ENCODE measurements at places on chromosomes 5 and 9.

DNA sequence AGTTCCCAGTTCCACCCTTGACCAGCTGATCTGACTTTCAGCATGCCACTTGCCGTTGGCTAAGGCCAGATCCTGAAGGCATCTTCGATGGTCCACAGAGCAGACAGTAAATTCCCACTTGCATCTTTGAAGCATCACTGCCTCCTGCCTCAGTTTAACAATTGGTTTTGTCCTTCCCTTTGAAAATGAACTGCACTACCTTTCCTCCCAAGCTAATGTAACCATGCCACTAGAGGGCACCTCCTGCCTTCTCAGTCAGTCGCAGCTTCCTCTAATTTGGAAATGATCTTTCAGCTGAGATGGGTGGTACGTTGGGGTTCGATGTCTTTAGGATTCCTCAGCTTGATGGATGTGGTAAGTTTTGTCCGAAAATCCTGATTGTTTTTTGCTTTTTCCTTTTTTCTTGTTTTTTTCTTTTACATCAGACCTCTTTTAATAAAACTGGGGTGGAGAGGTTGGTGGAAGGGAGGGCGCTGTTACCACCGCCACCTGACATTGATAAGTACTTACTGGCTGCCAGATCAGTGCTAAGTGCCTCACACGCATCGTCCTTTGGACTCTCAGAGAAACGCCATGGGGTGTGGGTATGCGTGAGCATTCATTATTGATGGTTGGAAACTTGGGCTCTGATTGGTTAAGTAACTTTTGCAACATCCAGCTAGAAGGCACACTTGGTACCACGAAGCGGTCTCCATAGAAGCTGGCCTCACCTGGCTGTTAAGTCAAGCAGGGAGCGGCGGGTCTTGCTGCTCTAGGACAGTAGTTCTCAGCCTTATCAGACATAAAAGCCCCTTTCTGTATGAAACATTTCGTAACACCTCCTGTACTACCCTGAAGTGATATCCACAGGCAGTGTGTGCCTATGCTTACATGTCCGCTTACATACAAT, 16.9 kb downstream of the PTTG1 start:
- peak; percentile 59 for DNase-seq

DNA sequence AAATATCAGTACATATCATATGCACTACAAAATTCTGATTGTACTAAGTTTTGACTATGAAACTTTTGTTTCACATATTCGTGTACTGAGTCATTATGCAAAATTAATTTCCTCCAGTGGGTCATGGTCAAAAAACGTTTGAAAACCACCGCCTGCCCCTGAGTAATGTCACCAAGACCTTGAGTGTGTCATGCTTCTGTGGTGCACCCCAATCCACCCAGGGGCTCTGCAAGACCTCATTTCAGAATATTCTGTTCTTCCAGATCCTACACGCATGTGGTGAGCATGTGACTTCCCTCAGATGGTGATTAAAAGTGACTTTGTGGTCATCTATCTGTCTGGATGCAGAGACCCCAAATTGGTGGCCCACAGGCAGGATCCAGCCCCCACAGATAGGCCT, 31.0 kb downstream of the ABLIM3 start:
- DNase-seq = no peak

GRCh38 chr9:112038017-112038408, 137.1 kb downstream of the SUSD1 start:
- DNase-seq = no peak

- DNase-seq = no peak
Measured at GRCh38 chr5:139458580-139459407, 3.7 kb downstream of the ECSCR start.

DNA sequence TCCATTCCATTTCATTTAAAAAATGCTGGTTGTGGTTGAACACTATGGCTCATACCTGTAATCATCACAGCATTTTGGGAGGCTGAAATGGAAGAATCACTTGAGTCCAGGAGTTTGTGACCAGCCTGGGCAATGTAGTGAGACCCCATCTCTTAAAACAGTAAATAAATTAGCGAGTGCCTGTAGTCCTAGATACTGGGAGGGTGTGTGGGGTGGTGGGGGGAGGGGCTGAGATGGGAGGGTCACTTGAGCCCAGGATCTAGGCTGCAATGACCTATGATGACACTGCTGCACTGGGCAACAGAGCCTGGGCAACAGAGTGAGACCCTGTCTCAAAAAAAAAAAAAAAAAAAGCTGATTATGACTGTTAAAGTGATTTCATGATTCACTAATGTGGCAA, 29.1 kb downstream of the DDX46 start:
- DNase-seq = no peak

- DNase-seq = peak; percentile 16
Measured at GRCh38 chr9:4095484-4095883, 204.4 kb downstream of the GLIS3 start.

DNA sequence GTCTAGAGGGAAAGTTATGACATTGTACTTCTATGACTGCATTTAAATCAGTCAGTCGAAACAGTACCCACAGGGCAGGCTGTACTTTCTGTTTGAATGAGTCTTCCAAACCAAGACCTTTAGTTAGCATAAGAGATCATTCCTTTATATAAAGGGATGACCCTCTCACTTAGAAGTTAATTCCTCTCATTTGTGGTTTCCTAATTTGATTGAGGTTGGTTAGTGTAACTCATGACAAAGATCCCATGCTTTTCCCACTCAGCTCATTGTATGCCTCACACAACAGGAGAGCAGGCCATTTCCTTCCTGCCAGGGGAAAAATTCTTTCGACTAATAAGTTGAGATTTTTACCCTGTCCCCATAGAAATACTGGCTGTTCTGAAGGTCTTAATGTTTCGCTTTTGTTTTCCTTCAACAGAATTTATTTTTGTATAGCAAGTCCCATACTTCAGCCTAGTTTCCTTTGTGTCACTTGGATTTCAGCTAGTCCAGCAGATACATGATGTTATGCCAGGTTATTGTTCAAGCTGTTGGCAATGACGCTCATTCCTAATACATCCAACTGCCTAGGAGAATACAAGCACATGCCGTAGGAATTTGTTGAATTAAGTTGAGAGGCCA, 500.7 kb downstream of the SPATA31D1 start:
- DNase-seq = no peak

DNA sequence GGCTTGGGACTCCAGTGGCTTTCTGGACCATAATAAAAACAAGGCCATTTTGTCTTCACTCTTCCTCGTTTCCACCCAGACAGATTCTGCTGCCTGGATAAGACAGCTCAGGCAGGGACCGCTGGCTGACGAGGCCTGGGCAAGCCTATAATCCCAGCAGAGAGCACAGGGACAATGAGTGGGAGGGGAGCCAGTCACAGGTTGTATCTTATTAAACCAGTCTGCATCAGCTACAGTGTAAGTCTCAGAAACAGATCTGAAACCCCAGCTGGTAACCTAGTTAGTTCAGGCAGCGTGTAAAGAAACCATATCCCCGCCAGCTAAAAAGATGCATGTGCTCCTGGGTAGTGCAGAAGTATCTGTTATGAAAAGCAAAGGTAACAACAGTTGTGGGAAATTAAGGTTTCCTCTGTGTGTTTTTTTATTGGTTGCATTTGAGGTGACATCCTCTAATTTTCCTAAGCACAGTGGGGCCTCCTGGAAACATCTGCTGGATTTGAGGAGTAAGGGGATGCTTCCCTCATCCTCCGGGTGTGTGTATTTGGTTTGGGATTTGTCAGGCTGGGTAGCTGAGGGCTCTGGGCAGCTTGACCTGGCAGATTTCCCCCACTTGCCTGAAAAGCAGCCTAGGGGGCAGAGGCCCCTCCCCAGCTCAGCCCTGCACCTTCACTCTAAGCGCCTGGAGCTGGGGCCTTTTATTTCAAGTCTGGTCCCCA, 15.2 kb upstream of the TAL2 start:
- no peak for DNase-seq

GRCh38 chr9:125397736-125398135, 136.1 kb downstream of the GAPVD1 start:
- DNase-seq = no peak

- DNase-seq = no peak
Measured at GRCh38 chr9:87285183-87285850, 212.3 kb upstream of the DAPK1 start.

- DNase-seq = no peak
Measured at GRCh38 chr9:110465190-110465589, 114.4 kb downstream of the SVEP1 start.

DNA sequence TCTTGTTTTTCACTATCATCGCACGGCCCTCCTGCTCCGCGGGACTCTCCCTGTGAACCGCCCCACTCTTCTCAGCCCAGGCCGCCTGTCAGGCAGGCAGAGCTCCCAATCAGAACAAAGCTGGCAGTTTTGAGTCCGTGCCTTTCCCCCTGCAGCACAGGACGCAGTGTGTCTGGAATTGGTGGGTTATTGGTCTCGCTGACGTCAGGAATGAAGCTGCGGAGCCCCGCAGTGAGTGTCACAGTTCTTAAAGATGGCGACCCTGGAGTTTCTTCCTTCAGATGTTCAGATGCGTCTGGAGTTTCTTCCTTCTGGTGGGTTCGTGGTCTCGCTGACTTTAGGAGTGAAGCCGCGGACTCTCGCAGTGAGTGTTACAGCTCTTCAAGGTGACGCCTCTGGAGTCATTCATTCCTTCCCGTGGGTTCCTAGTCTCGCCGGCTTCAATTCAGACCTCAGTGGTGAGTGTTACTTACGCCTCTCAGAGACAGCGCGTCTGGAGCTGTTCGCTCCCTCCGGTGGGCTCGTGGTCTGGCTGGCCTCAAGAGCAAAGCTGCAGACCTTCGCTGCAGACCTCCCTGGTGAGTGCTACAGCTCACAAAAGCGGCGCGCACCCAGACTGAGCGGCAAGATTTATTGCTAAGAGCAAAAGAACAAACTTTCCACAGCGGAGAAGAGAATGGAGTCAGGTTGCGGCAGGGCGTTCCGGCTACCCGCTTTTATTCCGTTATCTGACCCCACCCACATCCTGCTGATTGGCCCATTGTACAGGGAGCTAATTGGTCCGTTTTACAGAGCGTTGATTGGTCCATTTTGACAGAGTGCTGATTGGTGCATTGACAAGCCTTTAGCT, 7.4 kb downstream of the ZDHHC11B start:
- DNase-seq = no peak

DNA sequence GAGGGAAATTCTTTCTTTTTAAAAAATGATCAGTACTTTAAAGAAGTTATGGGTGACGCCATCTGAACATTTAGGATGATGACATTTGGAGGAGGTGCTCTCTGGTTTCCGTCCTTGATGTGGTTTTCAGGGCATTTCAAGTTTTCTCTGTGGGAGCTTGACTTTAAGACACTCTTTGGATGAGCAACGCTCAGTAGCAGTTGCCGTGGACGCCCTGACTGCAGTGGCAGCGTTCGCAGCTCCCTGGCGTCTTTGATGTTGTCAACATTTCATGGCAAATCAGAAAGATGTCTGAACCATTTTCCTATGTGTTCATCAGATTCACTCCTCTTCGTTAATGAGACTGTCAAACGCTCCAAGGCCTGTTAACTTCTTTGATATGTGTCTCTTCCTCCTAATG, 86.1 kb downstream of the ZNF354C start:
- no peak for DNase-seq

DNA sequence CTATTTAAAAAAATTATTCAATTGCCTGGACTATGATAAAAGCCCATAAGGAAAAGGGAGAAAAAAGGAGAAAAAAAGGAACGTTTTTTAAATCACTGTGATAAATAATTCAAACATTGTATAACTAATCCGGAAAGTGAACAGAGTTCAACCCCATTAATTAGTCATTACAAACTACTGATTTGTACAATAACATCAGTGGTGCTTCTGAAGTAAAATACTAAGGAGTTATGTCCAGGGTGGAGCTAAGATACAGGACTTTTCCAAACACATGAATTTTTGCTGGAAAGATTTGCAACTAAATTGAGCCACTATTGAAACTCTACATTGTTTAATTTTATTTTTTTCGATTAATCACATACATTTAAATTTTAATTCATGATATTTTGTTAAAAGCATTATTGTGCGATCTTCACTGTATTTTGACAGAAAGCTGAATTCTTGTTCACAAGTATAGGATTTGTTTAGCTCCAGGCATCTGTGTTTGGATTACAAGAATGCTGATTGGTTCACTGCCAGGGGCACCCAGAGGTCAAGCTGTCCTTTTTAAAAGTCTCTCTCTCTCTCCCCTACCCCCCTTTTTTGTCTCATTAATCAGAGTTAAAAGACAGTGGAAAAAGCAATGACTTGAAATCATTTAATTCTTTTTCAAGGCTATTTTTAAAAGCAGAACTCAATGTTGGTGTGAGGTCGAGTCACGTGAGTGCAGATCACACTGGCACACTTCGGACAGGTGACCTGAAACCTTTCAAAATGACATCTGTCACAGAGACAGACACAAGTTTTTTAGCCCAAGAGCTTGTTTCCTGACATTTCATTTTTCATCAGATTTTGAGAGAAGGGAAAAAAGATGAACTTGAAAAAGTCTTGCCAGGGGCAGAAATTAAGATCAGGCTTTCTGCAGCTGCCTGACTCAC, 387.3 kb downstream of the NR2F1-AS1 start:
- no peak for DNase-seq

GRCh38 chr9:7370381-7370780, 429.2 kb downstream of the DMAC1 start:
- DNase-seq = no peak

GRCh38 chr5:128213340-128213739, 129.8 kb downstream of the SLC12A2 start:
- peak; percentile 32 for DNase-seq

GRCh38 chr9:137589441-137590122, 730 bp downstream of the ZMYND19 start:
- no peak for DNase-seq

- DNase-seq = no peak
Measured at GRCh38 chr5:41503310-41503709, 7.1 kb downstream of the PLCXD3 start.

DNA sequence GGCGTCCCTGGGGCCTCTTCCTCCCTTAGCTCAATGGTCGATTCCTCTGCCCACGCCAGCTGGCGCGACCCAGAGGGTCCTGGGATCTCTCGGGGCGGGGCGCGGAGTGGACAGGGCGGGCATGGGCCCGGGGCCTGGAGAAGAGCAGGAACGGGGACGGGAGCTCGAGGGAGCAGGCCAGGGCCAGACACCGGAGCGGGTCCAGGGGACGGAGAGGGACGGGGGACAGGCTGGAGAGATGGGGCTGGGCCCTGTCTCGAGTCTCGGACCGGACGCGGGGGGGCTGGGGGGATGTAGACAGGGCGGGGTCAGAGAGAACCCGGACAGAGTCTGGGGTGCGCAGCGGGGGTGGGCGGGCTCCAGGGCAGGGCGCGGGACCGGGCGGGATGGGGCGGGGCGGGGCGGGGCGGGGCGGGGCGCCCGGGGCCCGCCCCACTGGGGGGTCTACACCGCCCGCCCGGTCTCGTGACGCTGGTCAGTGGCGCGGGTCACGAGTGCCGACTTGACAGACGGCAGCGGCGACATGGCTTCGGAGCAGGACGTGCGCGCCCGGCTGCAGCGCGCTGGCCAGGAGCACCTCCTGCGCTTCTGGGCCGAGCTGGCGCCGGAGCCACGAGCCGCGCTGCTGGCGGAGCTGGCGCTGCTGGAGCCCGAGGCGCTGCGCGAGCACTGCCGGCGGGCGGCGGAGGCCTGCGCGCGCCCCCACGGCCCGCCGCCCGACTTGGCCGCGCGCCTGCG, at the start of gene UAP1L1:
TSS of gene UAP1L1 (plus strand) at position 508 of the 738 bp plus-strand sequence. CDS start at position 524, 16 bp downstream.
- no peak for DNase-seq

Data from NCI-H1694 treated with DMSO at 0.1 percent for 48 hours (cell line).